ENCODE measurements at places on chromosomes 3 and 15.

DNA sequence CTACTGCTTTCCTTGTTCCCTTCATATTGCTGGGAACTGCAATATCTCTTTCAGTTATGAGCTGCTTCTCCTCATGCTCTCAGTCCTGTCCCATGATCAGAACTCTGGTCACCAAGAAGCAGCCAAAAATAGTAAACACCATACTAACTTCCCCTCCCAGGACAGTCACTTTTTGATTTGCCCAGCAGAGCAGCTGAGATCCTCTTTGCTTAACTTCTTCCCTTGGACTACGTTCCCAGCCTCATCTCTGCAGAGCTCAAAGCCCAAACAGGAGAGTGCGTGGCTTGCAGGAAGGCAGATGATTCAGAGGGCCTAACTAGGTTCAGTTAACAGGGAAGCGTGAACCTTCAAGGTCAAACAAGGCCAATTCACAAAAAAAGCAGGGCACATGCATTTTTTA is 153.2 kb downstream of the CTNNB1 start:
- DNase-seq: no peak
- H3K36me3 ChIP-seq: no peaks in the 10 kb centered on the region
- H3K27ac ChIP-seq: no peak overlapping the region
- no peaks in the 10 kb centered on the region for H3K27me3 ChIP-seq
- no peak overlapping the region for H3K4me3 ChIP-seq

DNA sequence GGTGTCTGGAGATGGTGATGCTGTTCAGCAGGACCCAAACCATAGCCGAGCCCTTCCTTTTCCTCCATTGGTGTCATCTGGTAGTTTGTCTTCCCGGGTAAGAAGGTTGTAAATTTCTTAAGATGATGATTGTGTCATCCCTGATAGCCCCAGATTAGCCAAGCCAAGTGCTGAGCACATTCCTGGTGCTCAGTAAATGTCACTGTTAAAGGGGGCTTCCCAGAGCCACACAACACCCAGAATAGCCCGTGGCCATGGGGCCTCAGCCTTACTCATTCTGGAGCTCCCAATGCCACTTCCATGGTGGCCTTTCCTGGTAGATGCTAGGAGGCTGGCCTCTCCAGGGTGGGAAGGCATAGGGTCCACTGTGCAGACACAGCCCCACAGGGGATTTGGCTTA is 4.6 kb upstream of the PLA2G4B start:
- H3K27ac ChIP-seq: no peak overlapping the region
- no peak overlapping the region for H3K4me3 ChIP-seq
- H3K27me3 ChIP-seq: no peaks in the 10 kb centered on the region
- no peak for DNase-seq
- H3K4me1 ChIP-seq: peaks cover 22% of the 10 kb centered on the region

- H3K27me3 ChIP-seq: peaks cover 12% of the 10 kb centered on the region
- H3K4me1 ChIP-seq: no peaks in the 10 kb centered on the region
- DNase-seq: no peak
- H3K36me3 ChIP-seq: no peaks in the 10 kb centered on the region
- no peak overlapping the region for H3K4me3 ChIP-seq
- no peak overlapping the region for H3K27ac ChIP-seq
Measured at GRCh38 chr3:150061288-150062024, 90.8 kb upstream of the PFN2 start.

DNA sequence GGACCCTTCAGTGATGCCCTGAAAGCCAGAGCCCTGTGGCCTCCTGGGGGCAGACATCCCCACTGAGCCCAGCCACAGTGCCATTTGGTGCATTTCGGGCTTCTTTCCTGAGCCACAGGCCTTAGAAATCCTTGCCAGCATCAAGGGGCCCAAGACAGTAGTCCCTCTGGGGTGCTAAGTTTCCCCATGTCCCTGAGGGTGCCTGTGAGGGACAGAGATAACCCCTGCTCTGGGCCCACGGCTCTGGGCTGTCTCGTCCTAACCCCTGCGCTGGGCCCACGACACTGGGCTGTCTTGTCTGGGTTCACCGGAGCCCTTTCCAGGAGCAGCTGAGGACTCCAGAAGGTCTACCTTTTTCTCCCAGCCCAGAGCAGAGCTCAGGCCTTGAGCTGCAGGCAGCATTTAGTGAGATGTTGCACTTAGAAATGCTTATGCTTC is 45.1 kb upstream of the FGD5 start:
- no peak overlapping the region for H3K4me3 ChIP-seq
- H3K27ac ChIP-seq: no peak overlapping the region
- peak; percentile 42 for DNase-seq
- H3K27me3 ChIP-seq: peaks cover 6% of the 10 kb centered on the region
- H3K4me1 ChIP-seq: no peaks in the 10 kb centered on the region
